ENCODE measurements at places on chromosomes 5 and 9.

DNA sequence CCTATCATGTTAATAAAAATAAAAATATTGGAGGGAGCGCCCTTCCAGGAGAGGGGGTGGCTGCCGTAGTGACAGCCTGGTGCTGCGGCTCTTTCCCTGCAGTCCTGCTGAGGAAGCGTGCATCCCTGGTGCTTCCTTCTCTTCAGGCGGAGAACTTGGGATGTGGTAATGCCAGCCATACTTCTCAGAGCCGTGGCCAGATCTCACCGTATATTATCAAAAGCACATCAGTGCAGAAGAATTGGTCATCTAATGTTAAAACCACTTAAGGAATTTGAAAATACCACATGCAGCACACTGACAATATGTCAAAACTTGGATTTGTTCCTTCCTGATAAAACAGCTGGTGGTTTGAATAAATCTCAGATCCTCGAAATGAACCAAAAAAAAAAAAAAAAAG, 17.7 kb downstream of the C9orf40 start:
- no peak for DNase-seq

DNA sequence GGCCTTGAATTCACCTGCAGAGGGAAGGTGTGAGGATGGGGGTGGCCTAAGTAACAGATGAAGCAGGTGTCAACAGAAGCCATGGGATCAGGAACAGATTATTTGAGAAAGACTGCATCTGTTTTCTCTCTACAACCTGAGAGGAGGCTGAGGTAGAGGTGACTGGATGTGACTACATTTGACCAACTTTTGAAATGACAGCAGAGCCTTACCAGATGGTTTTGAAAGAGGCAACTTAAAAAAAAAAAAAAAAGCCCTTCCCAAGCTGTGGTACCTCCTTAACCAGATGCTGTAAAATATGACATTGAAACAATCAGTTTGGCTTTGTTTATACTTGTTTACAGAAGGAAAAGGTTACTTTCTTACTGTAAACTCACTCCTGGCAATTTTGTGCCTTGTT, 108.6 kb downstream of the TRIO start:
- no peak for DNase-seq

DNA sequence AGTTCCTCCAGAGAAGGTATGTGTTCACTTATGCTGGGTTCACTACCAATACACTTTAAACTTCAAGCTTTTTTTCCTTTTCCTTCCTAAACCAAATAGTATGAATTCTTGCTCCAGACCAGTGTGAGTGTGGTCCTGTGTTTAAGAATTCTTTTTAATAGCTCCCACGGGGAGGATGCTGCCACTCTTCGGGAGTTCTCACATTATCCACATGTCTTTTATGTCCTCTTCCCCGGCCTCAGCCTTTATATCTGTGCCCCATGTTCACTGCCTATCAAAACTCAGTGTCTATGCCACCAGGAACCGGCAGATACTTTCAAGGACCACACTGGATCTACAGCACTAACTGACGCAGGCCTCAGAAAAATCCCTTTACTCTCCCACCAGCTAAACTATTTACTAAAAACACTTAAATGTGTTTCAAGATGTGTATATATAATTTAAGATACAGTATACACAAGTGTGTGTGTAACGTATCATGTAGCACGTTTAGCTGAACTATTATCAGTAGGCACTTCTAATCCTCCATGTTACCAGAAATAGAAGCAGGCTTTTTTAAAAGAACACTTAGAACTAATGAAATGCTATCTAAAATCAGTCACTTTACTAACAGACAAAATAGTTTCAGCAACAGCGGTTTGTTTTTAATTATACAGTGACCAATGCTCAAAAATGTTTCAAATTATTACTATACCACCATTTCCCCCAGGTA, 88.0 kb downstream of the PLPP1 start:
- DNase-seq = no peak

DNA sequence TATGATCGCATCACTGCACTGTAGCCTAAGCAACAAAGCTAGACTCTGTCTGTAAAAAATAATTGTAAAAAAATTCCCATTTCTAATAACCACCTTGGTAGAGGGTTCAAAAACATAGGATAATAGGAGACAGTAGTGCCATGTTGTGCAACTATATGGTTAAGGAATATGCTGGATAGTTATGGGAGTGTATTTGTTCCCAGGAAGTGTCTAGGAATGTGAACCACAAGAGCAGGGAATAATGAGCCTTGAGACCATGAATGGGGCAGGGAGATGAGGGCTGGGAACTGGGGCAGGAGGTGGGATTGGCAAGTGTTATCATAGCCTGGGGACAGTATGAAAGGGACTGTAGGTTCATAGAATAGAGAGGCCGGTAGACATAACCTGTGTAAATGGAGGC, 50.4 kb downstream of the RUSC2 start:
- no peak for DNase-seq

- DNase-seq = no peak
Measured at GRCh38 chr9:91182429-91183225, 179.1 kb downstream of the AUH start.

DNA sequence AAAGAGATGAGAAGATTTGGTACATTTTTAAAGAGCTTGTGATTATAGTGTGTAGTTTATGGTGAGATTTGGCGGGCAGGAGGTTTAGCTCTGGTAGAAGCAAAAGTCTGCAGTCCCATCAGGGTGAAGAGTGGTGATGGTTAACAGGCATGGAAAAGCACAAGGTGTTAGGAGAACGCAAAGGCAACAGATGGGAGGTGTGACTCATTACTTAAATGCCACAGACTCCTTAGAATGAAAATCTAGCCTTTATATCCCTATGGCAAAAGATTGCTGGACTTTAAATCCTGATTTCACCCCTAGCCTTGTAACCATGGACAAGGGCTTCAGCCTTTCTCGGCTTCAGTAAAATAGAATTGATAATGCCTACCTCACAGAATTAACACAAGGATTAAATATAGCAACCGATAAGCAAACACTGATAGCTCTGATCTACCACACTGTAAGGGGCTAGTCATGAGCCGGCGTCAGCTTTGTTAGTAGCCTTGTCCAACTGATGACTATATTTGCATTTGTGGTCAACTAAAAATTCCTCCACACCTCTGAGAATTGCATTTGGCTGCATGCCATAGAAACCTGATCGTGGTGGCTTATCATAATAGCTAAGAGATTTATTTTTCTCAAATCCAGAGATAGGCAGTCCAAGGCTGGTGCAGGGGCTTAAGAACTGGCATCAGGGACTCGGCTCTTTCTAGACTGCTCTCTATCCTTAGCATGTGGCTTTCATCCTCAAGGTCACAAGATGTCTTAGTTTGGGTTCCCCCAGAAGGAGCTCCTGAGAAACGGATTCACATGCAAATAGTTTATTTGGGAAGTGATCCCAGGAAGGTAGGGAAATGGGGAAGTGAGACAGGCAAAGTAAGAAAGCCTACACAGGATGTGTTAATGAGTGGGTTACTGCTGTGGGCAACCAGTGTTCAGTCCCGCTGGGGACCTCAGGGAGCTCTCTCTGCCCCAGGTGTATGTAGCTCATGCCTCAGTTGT, 19.6 kb downstream of the MFAP3 start:
- no peak for DNase-seq

Data from stimulated activated CD4-positive, alpha-beta T cell treated with anti-CD3 and anti-CD28 coated beads, Interleukin-15, amount 100 ng/mL, for 1 hour (primary cell).